ENCODE measurements at places on chromosomes 7 and 10. TPM values are rescaled to one million over a fixed set of nuclear protein-coding genes. Genes with fewer than 3 reads are reported as not detected.

The FAM25A gene
- total RNA-seq, result not detected

The CFAP69 gene
- not detected for total RNA-seq

The TBX20 gene
- not detected for total RNA-seq

The COL28A1 gene
- not detected for total RNA-seq

The NODAL gene
- not detected for total RNA-seq

The AGAP5 gene
- 7.7 TPM for total RNA-seq

The LBX1 gene
- not detected for total RNA-seq

The SPDYE1 gene
- total RNA-seq, result not detected

The CEP41 gene
- 16.4 TPM for total RNA-seq

The CDC14C gene
- not detected for total RNA-seq

The GPR26 gene
- total RNA-seq, result not detected

The CCDC71L gene
- total RNA-seq, result 35.0 TPM

The OR2F2 gene
- not detected for total RNA-seq

The TRIL gene
- not detected for total RNA-seq

The VAX1 gene
- not detected for total RNA-seq
